Right ventricle myocardium superior (tissue), 1 donor: ENCODE measurements at places on chromosomes 6 and 20. TPM values are rescaled to one million over a fixed set of nuclear protein-coding genes. Genes with fewer than 3 reads are reported as not detected.
A peak's percentile ranks its signal among the peaks of the same experiment; 100 is the strongest.

DNA sequence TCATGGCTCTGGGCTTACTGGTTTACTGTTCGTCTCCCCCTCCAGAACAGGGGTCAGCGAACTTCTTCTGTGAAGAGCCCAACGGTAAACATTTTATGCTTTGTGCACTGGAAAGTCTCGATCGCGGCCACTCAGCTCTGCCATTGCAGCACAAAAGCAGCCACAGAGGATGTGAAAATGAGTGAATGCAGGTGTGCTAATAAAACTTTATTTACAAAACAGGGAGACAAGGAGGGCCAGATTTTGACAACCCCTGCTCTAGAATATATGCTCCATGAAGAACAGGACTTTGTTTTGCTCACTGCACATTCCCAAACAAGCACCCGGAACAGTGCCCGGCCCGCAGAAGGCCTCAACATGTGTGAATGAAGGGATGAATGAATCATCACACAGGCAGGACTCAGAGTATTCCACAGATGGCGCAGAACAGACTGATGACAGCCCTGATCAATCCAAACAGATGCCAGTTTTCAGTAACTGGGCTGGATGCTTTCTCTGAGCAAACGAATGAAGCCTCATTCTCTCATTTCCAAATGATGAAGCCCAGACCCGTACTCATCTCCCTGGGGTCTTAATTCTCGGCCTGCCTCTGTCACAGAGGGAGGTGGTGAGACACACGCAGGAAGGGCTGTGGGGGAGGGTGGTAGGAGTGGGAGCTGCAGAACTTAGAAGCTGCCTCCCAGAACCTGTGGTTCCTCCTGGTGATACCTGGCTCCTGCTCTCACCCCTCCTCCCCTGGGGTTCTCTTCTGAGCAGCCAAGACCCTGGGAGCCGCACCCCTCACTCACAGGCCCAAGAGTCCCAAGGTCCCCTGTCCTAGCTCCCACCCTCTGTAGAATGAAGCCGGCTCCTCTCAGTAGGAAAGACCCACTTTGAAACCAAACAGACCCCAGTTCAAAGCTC, 196.4 kb downstream of the PREX1 start:
- DNase-seq: no peak

- no peak for DNase-seq
These were observed 31.1 kb downstream of the VSTM2L start for GRCh38 chr20:37933786-37934633.

- no peak for DNase-seq
These were observed 1.6 kb upstream of the PSMB8 start for GRCh38 chr6:32845384-32845884.

DNA sequence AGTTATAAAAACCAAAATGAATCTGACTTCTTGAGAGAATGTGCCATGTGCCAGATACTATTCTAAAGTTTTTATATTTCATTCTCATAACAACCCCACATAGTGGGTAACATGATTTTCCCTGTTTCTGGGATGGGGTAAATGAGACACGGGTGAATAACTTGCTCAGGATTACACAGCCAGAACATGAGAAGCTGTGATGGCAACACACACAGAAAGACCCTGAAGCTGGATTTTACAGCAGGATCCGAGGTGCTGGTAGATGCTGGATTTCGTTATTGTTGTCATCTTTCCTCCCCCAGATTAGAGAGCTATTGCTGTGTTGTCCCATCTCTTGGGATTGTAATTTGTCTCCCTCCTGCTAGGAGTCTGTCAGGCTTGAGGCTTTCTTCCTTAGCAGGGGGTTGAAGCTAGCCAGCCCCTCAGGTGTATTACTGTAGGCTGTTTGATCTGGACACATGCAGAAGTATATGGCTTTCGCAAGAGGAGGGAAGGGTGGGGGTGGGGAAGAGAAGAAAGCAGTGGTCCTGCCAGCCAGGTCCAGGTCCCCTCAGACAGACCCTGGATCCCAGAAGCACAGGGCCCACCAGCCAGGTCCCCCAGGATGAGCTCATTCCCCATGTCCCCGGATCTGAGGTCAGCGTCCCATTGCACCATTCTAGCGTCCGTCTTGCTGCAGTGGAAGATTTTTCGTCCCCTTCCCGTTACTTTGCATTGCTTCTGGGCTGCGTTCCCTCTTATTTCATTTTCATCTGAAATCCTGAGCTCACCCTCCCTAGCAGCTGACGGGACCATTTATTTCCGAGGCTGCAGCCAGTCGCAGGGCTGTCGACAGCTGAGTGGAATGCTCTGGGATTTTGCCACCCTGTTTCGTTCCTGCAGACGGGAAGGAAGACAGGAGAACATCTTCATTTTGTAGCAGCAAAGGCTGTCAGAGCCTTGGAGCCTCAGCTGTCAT, 7.3 kb upstream of the KCNG1 start:
- DNase-seq: peak; percentile 47

DNA sequence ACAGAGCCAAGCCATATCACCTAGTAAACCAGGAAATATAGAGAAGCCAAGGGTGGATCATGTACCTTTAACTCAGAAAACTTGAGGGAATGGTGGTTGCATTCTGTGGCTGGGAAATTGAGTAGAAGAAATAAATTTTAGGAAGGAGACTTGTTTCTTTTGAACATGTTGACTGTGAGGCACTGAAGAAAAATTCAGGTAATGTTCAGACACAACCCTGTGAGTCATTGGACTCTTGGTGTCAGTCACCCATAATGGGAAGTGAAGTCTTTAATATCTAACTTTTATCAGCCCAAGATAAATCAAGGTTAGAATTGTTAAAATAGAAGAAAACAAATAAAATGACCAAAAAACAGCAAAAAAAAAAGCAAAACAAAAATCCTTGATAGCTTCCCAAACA, 98.8 kb upstream of the GRIK2 start:
- DNase-seq: no peak

- peak; percentile 50 for DNase-seq
These were observed 406.3 kb upstream of the RUNX2 start for GRCh38 chr6:44921798-44922197.

- no peak for DNase-seq
These were observed 190.3 kb upstream of the PCSK2 start for GRCh38 chr20:17036541-17036940.

- DNase-seq: no peak
These were observed 135.1 kb upstream of the CST7 start for GRCh38 chr20:24813936-24814335.

- DNase-seq: peak; percentile 47
These were observed 548 bp downstream of the AGPAT4 start for GRCh38 chr6:161273274-161273751.

- no peak for DNase-seq
These were observed 9.4 kb upstream of the NCOA7 start for GRCh38 chr6:125781314-125781868.

DNA sequence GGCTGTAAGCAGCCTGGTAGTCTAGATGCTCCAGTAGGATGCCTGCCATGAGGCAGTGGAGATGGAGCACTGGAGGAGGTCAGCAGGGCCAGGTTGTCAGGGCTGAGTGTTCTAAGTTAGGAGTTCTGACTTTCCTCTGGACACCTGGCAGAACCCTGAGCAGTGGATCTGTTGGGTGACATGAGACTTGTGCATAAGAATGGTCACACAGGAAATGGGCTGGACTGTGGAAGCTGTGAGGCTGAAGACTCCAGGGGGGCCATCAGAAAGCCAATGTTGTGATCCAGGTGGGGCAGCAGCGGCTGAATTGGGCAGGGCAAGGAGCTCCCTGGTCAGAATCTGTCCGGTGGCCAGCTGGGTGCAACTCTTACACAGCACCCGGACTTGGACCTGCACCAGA, 23.9 kb upstream of the C20orf203 start:
- DNase-seq: no peak

- no peak for DNase-seq
These were observed 529.6 kb upstream of the RNF217 start for GRCh38 chr6:124432620-124433019.

DNA sequence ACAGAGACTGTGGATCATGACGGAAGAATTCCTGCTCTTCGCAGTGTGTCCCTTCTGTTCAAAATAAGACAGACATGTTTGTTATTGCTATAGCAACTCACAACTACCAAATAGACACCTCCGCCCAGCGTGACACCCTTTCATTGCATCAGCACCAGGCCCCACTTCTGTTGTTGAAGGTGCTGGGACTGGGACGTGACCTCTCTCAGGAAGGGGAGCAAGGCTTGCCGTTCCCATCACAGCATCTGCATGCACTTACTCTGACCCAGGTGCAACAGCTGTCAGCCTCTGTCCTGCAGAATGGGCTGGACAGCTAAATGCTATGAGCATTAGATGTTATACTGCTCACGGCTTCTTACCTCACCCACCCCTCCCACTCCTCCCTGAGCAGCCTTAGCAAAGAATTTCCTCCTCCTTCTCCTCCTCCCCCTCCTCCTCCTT, 94.1 kb downstream of the DACT2 start:
- DNase-seq: no peak

- no peak for DNase-seq
These were observed 75.6 kb downstream of the NCOA3 start for GRCh38 chr20:47577314-47577713.

Gene DNAAF9
- 20.4 TPM for total RNA-seq

Gene LCA5
- 1.9 TPM for total RNA-seq
